ENCODE measurements at places on chromosomes 3 and 15.

DNA sequence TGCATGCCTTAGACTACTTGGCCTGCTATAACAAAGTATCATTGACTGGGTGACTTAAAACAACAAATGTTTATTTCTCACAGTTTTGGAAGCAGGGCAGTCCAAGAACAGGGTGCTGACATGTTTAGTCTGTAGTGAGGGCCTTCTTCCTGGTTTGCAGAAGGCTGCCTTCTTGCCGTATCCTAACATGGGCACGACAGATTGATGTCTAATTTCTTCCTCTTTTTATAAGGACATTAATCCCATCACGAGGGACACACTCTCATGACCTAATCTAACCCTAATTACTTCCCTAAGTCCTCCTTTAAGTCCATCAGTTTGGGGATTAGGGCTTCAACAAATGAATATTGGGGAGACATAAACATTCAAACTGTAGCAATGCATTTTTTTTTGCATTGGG lies 10.9 kb upstream of the GOLGA8B start:
- no peak for DNase-seq

GRCh38 chr3:4394048-4394447 lies 73.0 kb downstream of the SUMF1 start:
- no peak for DNase-seq

DNA sequence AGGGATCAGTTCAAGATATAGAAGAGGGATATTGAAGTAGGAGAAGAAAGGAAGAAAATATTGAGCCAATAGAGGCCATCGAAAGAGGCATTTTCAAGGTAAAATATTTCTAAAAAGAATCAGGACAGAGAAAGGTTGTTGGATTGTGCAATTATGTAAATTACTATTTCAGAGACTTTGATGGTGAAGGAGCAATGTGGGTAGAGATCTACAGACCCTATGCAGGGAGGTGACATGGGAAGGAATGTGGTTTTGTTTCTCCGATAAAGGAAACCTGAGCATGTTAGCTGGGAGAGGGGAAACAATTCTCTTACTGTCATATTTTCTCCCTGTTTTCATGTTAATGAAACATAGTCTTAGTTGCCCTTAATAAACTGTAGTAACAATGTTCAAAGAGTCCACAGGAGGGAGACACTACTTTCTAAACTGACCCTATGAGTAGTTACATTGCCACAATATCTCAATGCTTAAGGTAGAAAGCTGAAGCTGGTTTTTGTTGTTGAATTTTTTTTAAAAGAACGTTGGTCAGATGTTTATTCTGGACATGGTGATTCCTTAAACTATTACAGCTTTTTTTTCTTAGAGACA lies 133.3 kb downstream of the GRM7 start:
- DNase-seq, result no peak

DNA sequence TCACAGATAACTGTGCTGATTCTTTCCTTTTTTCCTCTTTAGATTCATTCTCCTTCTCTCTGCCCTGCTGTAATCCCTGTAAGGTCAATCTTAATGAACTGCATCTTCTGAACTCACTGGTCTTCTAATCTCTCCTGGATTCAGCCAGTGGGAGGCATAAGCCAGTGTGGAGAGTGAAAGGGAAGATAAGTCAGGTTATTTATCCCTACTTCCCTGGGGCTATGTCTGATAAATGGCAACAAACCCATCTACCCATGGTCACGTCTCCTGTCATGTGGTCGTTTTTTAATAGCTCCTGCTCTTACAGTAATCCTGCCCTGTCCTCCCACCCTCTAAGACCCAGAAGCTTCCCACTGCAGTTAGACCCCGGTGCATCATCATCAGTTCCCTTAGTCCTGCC lies 199.6 kb upstream of the NAALADL2 start:
- no peak for DNase-seq

DNA sequence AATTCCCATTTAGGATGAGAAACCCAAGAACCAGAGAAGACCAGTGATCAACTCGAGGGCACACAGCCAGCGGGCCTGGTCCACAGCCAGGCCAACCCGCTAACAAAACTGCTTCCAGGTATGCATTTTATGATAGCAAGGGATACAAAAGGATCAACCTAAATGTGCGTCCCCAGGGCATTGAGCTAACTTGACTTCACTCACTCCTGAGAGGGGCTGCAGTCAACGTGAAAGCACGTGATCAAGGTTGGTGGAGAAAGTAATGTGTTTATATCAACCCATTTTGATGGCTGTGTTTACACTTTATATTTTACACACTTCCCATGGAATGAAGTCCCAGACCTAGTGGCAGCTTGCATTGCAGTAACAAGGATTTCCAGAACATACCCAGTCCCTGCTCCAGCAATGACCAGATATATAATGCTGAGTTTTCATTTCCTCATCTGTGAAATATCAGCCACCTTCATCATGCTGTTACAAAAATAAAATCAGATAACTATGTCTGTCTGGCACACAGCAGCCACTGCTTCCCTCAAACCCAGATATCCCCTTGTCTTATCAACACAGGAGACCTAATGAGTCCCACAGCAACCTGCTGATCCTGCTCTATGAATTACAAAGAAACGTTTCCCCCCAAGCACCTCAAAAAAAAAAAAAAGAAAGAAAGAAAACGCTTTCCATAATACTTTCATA lies 2.0 kb downstream of the KLHL6 start:
- no peak for DNase-seq

GRCh38 chr15:25465835-25466234 lies 27.0 kb upstream of the UBE3A start:
- no peak for DNase-seq

- no peak for DNase-seq
These were observed 1.4 kb upstream of the COL8A1 start for GRCh38 chr3:99637016-99637367.

- DNase-seq, result no peak
These were observed 3.2 kb upstream of the RARRES1 start for GRCh38 chr3:158735296-158736033.

- no peak for DNase-seq
These were observed 24.2 kb downstream of the PFKFB4 start for GRCh38 chr3:48532271-48532976.

All from activated T-helper 9 cell treated with anti-CD3 and anti-CD28 coated beads, Interleukin-2, amount 50 U/mL, for 16 hours (primary cell).